GM04503 (cell line): ENCODE measurements at places on chromosomes 3 and 15.
A peak's percentile ranks its signal among the peaks of the same experiment; 100 is the strongest.

GRCh38 chr3:65314269-65314668 is 626.5 kb upstream of the ADAMTS9 start:
- no peak for DNase-seq

DNA sequence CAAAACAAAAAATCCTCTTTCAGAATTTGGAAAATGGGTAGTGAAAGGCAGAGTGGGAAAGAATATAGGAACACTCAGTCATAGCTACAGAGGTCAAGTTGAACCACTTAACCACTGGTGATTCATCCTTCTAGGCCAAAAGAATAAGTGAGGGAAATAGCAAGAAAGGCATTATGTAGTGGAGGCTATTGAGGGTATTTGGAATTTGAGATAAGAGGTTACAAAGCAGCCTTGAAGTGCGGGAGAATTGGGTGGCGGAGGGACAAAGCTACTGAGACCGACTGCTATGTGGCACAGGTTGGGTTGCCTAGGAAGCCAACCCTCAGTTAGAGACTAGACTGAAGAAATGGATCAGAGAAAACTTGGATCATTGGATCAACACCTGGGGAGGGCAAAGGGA is 109.5 kb downstream of the SYNPR start:
- DNase-seq = no peak

- DNase-seq = no peak
Measured at GRCh38 chr3:43330981-43331380, 44.6 kb downstream of the SNRK start.

DNA sequence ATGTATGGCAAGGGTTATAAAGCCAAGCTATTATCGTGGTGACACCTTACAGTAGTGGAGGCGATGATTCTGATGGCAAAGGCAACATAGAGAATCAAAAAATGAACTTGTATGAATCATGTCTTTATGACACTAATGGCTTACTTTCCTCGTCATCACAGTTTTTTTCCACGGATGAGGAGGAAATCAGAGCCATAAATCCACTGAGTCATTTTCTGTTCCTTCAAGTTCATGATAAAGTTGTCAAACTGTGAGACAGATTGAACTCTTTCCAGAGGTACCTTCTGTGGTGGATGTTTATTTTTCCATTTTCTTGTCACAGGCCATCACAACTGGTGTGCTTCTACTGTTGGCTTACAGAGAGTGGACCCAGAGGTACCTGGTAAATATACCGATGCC is 8.5 kb downstream of the TMEM212 start:
- no peak for DNase-seq

- DNase-seq = no peak
Measured at GRCh38 chr15:72813345-72814004, 29.9 kb upstream of the ADPGK start.

DNA sequence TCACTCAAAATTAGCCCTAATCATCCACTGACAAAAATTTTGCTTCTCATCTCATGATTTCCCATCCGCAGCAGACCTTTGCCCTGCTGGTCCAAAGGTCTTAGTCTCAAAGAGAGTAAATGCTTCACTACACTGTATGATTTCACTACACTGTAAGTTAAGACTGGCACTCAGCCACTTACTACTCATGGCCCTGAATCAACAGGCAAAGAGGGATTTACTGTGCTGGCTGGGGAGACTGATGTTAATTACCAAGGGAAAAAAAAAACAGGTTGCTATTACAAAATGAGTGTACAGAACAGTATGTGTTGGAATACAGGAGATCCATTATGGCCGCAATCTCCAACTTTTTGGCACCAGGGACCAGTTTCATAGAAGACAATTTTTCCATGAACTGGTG is 214.8 kb downstream of the ZMAT3 start:
- DNase-seq = no peak

GRCh38 chr3:46731795-46732194 is 14.1 kb upstream of the PRSS50 start:
- DNase-seq = no peak

DNA sequence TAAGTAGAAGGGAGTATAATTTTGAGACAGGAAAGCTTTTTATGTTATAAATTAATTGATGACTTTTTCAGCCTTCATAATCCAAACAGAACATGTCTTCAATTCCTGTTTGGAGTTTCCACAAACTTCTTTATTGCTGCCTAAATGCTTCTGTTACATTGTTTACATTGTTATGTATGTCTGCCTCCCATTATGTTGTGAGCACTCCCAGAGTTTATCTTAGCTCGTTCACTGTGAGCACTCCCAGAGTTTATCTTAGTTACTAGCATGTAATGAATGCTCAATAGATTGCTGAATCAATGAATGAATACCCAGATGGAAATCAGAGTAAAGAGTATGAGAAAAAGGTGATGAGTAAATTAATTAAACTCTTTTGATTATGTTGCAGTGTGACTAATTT is 1178.0 kb downstream of the ROBO1 start:
- no peak for DNase-seq

GRCh38 chr15:52717924-52718323 is 38.7 kb upstream of the ATOSA start:
- DNase-seq = no peak

DNA sequence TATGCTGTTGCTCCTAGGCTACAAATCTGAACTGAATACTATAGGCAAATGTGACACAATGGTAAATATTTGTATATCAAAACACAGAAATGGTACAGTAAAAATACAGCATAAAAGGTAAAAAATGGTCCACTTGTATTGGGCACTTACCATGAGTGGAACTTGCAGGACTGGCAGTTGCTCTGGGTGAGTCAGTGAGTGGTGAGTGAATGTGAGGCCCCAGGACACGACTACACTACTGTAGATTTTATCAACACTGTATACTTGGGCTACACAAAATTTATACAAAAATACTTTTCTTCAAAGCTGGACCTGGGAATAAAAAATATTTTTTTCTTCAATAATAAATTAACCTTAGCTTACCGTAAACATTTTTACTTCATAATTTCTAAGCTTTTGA is 41.6 kb upstream of the DUT start:
- no peak for DNase-seq

- no peak for DNase-seq
Measured at GRCh38 chr3:52248165-52248541, 2.6 kb downstream of the PPM1M start.

DNA sequence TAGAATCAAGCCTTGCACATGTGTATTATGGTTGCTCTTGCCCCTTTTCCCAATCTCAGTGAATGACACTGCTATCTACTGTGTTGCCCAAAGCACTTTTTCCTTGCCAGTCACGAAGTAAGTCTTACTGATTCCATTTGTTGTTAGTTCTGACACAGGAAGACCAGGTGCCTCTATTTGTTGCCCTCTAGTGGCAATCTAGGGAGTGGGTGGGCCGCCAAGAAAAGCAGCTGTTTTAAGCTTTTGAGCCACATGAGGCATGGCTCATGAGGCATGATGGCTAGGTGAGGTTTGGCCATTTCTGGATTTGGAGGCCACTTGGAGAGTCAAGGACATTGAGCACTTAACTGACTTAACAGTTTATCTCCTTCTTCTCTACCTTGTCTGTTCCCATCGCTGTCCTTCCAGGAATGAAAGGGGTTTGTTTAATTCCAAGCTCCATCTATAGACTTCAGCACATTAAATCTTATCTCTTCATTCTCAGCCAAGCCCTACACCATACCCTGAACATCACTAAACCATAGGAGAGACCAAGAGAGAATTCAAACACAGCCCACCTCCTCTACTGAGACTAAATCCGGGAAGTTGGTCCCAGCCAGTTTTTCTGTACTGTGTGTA is 103.1 kb downstream of the HCN4 start:
- no peak for DNase-seq

GRCh38 chr3:179961071-179961702 is 75.5 kb downstream of the PEX5L start:
- no peak for DNase-seq

DNA sequence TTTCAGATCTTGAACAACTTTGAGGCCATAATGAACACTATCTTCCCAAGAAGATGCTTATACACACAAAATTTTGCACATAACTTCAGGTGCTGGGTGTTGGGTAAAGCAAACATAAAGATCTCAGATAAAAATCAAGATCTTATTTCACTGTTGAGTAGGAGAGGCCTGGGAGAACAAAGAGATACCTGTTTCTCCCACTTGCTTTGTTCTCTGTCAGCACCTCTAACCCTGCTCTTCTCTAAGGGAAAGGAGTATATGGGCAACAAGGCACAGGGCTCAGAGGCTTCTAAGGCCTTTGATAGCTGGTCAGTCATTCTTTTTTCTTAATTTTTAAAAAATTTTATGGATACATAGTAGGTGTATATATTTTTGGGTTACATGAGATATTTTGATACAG is 3.6 kb upstream of the GK5 start:
- no peak for DNase-seq

GRCh38 chr15:76460871-76461270 is 124.3 kb downstream of the ISL2 start:
- DNase-seq = peak; percentile 56

GRCh38 chr15:76057332-76058000 is 2.3 kb upstream of the TMEM266 start:
- no peak for DNase-seq

DNA sequence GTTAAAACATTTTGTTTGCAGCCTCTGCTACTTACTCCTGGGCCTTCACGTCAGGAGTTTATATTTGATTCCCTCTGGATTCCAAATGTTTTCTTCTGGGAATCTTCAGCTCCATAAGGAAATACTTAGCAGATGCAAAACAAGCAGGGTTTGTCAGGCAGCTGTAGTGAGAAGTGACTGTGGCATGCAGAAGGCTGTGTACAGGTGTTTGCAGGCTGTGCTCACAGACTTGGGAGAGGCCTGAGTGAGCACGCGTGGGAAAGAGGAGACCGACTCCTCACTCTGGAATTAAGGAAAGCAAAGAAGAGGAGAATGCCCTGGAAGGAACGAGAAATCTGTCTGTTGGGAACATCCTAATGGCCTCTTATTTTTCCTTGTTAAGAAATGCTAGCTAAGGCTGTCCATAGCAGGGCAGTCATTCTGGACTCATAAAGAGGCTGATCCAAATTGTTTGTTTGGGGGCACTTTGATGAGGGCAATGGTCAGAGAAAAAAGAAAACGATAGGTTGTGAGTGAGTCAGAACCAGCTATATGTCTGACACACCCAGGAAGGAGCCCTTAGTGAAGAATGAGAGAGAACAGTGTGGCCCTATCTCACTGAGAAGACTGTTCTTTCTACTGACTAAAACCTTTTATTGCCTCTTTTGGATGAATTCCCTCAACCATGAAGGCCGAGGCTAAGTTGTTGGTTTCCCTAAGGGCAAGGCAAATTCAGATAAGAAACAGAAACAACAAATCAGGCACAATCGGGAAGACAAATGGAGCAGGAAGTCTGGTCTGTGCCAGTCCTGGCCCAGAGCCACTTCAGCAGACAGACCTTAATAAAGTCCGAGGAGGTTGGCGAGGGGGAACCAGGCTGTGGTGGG is 82.6 kb downstream of the TGFBR2 start:
- peak; percentile 31 for DNase-seq

DNA sequence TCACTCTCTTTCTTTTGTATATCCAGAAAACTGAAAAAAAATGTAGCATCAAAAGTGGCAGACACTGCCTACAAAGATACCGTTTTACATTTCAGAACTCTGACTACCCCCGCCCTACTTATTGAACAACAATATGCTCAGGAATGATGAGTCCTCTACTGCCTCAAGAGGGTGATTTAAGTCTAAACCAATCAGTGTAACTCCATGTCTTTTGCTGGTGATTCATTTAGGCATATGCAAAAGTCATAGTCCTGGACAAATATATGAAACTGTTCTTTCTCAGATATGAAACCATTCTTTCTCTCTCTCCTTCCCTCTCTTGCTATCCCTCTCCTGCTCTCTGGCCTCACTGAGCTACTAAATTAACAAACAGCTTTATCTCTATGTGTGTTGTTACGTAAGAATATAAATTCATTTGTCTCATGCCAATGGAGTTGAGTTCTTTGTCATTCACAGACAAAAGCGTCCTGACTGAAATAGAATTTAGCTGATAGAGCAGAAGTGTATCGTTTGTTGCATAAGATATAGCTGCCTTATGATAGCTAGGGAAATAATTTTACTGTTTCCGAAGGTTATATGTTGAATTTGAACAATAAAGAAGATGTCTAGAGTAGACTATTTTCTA is 133.7 kb upstream of the OSTN start:
- no peak for DNase-seq
